Myometrial cell (primary cell): ENCODE measurements at places on chromosomes 7 and 10. TPM values are rescaled to one million over a fixed set of nuclear protein-coding genes. Genes with fewer than 3 reads are reported as not detected.

Gene HOXA7
- total RNA-seq, result 2.6 and 4.8 TPM in 2 replicates

Gene PNLIPRP3
- total RNA-seq, result not detected in 2 replicates

Gene MKLN1
- 20.5 and 26.6 TPM in 2 replicates for total RNA-seq

Gene TMEM139
- total RNA-seq, result not detected in 2 replicates

Gene TSPAN13
- 19.0 and 19.9 TPM in 2 replicates for total RNA-seq

Gene ZNF727
- total RNA-seq, result not detected in 2 replicates

Gene IFIT1
- 23.1 and 36.3 TPM in 2 replicates for total RNA-seq

Gene MYL10
- not detected in 2 replicates for total RNA-seq

Gene PRPS1L1
- not detected in 2 replicates for total RNA-seq

Gene VWDE
- total RNA-seq, result under 0.01 and 0.18 TPM in 2 replicates

Gene CRHR2
- total RNA-seq, result not detected in 2 replicates

Gene ACHE
- total RNA-seq, result not detected in 2 replicates

Gene SLC13A1
- not detected in 2 replicates for total RNA-seq

Gene CALHM3
- not detected in 2 replicates for total RNA-seq

Gene NDUFB8
- total RNA-seq, result 222 and 279 TPM in 2 replicates

Gene PON1
- not detected in 2 replicates for total RNA-seq

Gene AMPH
- total RNA-seq, result under 0.01 and 0.58 TPM in 2 replicates

Gene DUSP5
- total RNA-seq, result 33.0 and 34.6 TPM in 2 replicates

Gene SEMA3C
- total RNA-seq, result 388 and 438 TPM in 2 replicates

Gene CDC14C
- total RNA-seq, result not detected in 2 replicates

Gene FFAR4
- total RNA-seq, result not detected in 2 replicates

Gene PTPRN2
- 0.58 and 1.1 TPM in 2 replicates for total RNA-seq

Gene UNCX
- total RNA-seq, result not detected in 2 replicates

Gene PRKG1
- 0.71 and 2.6 TPM in 2 replicates for total RNA-seq

Gene TRAPPC14
- total RNA-seq, result 9.2 and 9.4 TPM in 2 replicates

Gene PLEKHS1
- total RNA-seq, result not detected in 2 replicates

Gene NRG3
- total RNA-seq, result not detected in 2 replicates

Gene YAE1
- 18.6 and 22.8 TPM in 2 replicates for total RNA-seq

Gene TMEM229A
- not detected in 2 replicates for total RNA-seq

Gene OPALIN
- total RNA-seq, result not detected in 2 replicates

Gene SPAM1
- total RNA-seq, result not detected in 2 replicates

Gene GPR141
- not detected in 2 replicates for total RNA-seq

Gene LRWD1
- 12.4 and 20.9 TPM in 2 replicates for total RNA-seq
